ENCODE measurements at places on chromosomes 6 and 20. TPM values are rescaled to one million over a fixed set of nuclear protein-coding genes. Genes with fewer than 3 reads are reported as not detected.

- no peak for DNase-seq
These were observed at the start of gene STXBP5 for GRCh38 chr6:147204060-147204785. Gene STXBP5, plus strand, starts transcription at chr6:147204417. Its CDS starts 116 bp downstream, at chr6:147204533.

GRCh38 chr20:1477896-1478490 is 11.3 kb upstream of the NSFL1C start:
- DNase-seq = no peak

DNA sequence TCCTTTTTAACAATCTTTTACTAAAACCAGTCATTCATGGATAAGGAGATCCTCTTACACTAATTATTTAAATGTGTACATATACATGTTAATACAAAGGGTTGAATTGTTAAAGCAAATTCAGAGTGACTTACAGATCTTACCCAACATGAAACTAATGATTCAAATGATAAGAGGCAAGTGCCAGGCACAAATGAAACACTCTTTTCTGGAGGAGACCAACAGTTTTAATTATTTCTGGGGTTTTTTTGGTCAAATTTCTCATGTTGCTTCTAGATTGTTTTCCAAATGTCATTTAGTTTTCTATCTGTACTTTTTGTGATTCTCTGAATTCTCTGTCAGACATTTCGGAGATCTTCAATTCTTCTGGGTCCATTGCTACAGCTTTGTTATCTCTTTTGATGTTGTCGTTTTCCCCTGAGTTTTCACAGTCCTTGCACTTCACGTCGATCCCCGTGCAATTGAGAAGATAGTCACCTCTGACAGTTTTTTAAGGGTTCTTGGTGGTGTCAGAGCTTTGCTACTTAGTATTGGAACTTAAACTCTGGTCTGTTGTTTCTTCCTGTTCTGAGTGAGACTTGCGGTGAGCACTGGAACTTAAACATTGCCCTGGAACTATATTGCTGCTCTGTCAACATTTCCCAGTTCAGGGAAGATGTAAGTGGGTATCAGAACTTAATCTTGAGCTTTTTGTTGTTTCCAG is 23.2 kb downstream of the MAS1 start:
- DNase-seq = no peak

- no peak for DNase-seq
These were observed 55.7 kb downstream of the TMEM242 start for GRCh38 chr6:157267654-157268053.

DNA sequence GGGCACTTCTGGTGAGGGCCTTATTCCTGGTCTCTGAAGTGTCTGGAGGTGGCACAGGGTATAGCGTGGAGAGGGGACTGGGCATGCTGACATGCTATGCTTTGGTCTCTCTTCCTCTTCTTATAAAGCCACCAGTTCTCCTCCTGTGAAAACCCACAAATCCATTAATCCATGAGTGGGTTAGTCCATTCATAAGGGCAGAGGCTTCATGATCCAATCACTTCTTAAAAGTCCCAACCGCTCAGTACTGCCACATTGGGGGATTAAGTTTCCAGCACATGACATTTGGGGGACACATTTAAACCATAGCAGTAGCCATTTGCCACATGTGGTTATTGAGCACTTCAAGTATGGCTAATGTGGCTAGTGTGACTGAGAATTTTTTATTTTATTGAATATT is 3.8 kb upstream of the TRIB3 start:
- DNase-seq = no peak

DNA sequence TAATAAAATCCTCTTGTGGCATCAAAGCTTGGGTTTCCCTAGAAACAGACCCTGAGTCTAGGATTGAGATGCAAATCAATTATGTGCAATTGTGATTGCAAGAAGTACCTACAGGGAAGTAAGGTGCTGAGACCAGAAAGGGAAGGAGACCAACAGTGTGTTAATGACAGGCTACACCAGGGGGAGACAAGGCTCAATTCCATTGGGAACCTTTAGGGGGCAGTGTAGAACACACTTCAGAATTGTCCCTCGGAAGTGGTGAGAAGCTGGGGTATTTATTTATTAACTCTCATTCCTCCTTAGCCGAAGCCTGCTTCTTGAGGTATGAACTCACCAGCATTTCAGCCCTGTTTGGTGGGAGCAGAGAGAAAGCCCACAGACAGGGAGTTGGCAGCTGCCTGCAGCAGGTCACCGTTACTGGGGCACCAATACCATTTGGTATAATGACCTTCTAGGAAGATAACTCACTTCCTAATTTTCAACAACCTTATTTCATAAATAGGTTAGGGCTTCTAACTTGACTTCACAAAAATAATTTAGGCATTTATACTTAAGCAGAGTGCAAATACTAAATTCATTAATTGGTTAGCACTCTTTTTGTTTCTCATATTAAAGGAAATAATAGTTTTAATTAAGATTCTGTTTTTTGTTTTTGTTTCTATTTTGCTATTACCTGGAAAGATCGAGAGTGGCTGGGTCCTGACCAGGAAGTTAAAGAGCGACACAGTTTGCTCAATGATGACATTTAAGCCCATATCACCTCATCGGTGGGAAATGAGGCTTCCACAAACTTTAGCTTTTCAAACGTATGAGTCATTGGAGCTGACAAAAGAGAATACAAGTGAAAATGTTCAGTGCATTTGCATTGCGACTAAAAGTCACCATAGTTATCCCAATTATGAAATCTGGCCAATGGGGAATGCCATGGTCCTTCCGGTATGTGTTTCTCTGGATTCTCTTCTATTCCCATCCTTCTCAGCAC is 94.8 kb downstream of the BTBD3 start:
- DNase-seq = peak; percentile 21

PLEKHG1 gene
- 34.7 TPM for polyA plus RNA-seq

- no peak for DNase-seq
These were observed 64.0 kb upstream of the SNX9 start for GRCh38 chr6:157759028-157759427.

- DNase-seq = no peak
These were observed 53.6 kb downstream of the CDC40 start for GRCh38 chr6:110233770-110234374.

DNA sequence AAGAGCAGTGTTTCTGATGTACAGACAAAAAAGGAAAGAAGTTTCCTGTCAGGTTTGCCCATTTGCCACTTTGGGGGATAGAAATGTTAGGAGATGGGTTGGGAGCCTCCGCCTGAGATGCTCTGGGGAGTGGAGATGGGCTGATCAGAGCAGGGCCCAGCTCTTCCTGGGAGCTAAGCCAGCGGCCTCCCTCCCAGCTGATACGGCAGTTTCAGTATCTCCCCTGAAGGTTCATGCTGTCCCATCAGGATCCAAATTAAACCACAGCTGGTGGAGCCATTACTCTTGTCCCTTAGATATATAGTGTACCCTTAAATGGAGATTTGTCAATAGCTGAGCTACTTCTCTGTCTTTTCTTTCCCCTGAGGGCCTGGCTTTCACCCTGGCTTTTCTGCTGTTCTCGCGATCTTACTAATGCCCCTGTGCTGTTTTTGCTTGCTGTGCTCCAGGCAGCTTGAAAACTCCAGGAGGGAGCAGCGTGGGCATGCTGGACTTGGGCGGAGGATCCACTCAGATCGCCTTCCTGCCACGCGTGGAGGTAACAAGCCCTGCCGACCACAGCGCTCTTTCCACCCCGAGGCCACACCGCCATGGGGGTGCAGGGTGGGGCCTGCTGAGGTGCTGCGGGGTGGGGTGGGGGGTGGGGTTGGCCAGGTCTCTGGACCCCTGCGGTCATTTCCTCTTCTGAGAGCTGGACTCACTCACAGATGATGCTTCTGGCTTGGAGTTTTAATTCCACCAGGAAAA is 20.9 kb downstream of the ENTPD6 start:
- no peak for DNase-seq

- no peak for DNase-seq
These were observed 431.5 kb upstream of the ARID1B start for GRCh38 chr6:156345700-156346099.

DNA sequence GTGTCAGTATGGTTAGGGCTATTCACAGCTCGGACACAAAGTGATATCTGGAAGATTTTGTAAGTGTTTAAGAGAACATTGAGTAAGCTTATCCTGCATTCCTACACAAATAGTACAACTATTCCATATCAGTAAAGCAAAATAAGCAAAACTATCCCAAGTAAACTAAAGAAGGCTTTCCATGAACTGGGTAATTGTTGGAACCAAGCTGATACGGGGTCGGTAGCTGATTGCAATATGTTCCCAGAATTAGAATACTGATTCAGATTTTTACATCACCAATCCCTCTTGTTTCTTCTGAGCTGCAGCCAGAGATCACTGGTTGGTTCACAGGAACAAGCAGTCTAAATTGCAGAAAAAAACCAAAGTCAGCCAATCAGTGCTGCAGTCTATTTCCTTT is 54.1 kb downstream of the CDS2 start:
- DNase-seq = no peak

TSHZ2 gene
- 14.5 TPM for polyA plus RNA-seq

DNA sequence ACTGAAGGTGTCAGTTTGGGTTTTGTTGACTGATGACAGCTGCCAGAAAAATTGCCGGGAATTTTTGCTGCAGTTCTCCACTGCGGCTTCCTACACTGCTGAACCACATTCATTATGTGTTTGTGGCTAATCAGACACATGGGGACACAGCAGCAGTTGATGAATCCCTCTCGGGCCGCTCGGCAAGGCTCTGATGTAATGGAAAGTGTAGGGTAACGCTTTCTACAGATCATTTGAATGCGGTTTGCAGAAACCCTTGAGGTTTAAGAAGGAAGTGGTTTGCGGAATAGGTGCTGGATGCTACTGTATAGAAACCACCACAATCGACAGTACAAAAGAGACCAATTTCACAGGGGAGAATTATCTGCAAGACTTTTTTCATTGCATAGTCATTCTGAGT is 138.7 kb upstream of the SASH1 start:
- no peak for DNase-seq

SEL1L2 gene
- polyA plus RNA-seq = 0.25 TPM

GRCh38 chr20:11845340-11845739 is 72.4 kb upstream of the BTBD3 start:
- no peak for DNase-seq

GRCh38 chr20:33767777-33768138 is 36.0 kb downstream of the ZNF341 start:
- no peak for DNase-seq

GRCh38 chr20:49433333-49433732 is 49.1 kb downstream of the KCNB1 start:
- no peak for DNase-seq

DNA sequence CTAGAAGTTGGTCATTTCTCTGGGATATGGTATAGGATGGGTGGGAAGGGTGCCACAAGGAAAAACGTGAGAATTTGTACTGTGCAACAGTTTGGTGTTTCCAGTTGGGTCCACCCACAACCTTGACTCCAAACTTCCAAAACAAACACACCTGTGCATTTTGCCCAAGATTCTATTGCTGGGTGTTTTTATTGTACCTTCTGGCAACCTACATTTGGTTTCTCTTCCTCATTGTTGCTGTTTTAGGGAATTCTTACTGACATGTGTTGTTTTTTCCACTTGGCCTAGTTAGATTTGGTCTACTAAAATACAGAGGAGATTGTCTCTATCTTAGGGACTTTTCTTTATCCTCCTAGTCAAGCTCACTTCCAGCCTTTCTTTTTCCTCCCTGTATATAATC is 16.7 kb downstream of the TULP4 start:
- no peak for DNase-seq

DNA sequence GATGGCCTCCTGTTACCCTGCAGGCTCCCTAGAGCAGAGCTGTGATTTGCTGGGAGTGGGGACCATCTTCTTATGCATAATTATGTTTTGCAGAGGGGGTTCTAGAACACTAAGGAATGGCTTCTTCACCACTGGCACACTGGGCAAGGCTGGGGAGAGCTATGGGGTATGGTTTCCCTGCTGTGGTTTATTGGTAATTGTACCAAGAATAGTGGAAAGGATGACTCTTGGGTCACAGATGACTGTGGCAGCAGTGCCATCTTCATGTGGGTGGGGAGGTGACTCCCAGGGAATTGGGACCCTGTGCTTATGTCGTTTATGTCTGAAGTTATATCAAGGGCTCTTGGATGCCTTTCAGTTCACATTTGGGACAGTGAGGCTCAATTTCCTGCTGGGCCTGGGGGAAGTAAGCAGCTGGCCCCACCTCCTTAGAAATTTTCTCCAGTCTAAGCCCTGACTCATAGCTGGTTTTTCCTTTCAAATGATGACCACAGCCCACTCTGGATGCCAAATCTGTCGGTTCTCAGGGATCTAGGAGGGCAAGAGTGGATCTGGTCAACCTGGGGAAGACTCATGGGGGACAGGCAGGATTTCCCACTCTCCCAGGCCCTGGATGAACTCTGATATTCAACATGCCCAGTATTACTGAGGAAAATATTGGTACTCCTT is 230.8 kb downstream of the LRFN2 start:
- DNase-seq = no peak

DNA sequence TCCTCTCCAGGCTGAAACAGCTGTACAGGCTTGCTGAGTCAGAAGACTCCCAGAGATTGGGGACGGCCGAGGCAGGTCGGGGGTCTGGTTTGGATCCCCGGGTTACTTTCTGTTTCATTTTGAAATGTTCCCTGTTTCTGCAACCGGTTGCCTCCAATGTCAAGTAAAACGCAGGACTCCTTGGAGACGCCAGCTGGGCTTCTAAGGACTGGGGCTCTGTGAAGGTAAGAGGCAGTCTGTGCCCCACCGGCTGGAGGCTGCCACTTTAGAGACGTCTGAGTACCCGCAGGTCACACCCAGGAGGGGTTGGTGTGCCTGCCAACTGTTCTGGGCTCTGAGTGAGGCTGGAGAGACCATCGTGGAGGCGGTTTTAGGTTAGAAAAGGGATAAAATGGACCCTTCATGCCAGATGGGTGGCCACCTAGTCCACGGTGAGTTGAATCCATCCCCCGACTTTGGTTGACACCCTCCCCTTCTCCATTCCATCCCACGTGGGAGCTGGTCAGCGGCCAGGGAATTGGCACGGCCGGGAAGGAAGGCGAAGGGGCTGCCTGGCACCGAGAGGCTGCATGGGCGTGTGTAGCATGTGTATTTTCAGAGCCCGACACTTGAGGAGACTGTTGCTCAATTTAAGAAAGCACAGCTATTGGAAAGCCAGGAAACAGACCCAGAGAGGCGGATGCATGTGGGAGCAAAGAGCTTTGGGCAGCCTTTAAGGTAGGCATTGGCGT is 240.9 kb downstream of the PHACTR1 start:
- no peak for DNase-seq

GRCh38 chr6:52538901-52539354 is 37.9 kb downstream of the TRAM2 start:
- DNase-seq = no peak

DNA sequence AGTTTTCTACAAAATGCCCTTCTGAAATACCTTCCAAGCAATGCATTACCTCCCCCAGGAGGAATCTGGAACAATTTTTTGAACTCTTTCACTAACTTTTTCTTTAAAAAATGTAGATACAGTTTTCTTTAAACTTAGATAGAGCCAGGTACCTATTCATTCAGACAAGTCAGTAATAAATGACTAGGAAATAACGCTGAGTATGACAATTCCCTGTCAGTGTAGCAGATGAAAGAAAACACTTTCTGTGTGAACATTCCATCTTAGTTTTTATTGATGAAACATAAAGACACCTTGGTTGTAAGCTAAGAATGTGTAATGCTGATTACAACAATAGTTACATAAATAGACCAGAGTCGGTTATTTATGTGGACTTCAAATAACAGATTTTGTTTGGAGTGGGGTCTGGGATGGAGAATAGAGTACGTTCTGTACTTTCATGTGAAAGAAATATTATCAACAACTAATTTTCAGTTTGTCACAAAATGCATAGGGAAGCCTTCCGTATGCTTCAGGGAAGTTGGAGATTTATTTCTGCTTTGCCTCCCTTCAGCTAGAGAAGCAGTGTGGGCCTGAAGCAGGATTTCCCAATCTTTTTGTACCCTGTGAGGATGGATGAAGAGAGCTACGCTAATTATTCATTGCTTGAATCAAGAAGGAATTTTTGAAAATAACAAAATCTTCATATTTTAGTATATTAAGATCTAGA is 19.2 kb upstream of the QKI start:
- DNase-seq = no peak

LTB gene
- polyA plus RNA-seq = 1.9 TPM

- DNase-seq = no peak
These were observed 2.0 kb upstream of the SLC29A1 start for GRCh38 chr6:44221291-44221960.

Measured in left renal cortex interstitium (tissue), 4 donors.